ENCODE measurements at places on chromosomes 7 and 10.

DNA sequence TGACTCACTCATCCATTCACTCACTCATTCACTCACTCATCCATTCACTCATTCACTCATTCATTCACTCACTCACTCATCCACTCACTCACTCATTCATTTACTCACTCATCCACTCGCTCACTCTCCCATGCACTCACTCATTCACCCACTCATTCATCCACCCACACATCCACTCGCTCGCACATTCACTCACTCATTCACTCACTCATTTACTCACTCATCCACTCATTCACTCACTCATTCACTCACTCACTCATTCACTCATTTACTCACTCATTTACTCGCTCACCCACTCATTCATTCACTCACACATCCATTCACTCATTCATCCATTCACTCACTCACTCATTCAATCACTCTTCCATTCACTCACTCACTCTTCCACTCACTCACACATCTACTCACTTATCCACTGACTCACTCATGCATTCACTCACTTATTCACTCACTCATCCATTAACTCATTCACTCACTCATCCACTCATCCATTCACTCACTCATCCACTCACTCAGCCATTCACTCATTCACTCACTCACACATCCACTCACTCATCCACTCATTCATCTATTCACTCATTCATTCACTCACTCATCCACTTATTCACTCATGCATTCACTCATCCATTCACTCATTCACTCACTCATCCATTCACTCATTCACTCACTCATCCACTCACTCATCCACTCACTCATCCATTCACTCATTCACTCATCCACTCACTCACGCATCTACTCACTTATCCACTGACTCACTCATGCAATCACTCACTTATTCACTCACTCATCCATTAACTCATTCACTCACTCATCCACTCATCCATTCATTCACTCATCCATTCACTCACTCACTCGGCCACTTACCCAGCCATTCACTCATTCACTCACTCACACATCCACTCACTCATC lies 74.0 kb downstream of the CARD11 start:
- no peak for DNase-seq

DNA sequence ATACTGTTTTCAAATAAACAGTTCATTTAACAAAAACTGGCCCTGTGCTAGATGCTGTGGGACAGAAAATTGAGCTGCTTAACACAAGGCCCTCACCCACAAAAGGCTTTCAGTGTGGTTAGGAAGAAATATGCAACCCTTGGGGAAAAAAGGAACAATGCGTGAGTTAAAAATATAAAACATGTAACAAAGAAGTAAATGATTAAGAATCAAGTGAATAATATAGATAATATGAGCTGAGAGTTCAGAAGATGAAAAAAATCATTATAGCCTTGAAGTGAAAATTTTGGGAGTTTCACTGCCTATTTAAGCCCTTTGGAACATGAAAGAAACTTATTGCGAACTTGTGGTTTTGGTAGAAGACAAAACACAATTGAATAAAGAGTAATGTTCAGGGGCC lies 495.4 kb downstream of the GFRA1 start:
- DNase-seq, result no peak

GRCh38 chr7:139851770-139852481 lies 22.9 kb downstream of the TBXAS1 start:
- no peak for DNase-seq

DNA sequence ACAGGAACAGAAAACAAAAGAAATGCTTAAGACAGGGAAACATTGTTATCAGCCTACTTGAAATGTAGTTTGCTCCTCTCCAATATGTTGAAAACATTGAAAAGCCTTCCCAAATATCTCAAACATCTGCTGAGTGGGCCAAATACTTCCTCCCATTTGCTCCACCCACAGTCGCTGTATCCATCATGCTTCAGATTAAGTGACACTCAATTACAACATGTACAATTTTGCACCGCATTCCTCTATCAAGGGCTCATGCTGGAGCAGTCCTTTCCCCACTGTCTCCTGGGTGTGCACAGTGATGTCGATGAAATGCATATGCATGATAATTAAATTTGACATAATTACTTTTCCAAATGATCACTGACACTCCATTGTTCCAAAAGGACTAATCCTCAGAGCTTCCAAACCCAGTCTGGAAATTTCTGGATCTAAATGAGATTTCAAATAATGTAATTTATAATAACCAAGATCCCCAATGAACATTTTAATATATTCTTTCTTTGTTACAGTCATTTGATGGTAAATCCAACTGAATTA lies 604.6 kb downstream of the GRID1 start:
- DNase-seq, result no peak

- DNase-seq, result no peak
Measured at GRCh38 chr7:128831994-128832879, 2.0 kb downstream of the FLNC start.

DNA sequence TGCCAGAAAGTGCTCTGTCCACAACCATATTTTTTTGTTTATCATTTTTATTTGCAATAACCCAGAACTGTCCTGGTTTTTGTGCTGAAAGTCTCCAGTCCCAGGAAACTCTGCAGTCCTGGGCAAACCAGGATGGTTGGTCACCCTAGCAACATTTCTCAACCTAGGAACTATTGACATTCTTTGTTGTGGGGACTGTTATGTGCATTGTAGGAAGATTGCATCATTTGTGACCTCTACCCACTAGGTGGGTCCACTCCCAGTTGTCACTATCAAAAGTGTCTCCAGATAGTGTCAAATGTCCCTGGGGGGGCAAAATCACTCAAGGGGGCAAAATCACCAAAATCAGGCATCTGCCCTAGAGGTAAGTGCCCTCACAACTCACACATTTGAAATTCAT lies 14.0 kb upstream of the SRI start:
- no peak for DNase-seq

DNA sequence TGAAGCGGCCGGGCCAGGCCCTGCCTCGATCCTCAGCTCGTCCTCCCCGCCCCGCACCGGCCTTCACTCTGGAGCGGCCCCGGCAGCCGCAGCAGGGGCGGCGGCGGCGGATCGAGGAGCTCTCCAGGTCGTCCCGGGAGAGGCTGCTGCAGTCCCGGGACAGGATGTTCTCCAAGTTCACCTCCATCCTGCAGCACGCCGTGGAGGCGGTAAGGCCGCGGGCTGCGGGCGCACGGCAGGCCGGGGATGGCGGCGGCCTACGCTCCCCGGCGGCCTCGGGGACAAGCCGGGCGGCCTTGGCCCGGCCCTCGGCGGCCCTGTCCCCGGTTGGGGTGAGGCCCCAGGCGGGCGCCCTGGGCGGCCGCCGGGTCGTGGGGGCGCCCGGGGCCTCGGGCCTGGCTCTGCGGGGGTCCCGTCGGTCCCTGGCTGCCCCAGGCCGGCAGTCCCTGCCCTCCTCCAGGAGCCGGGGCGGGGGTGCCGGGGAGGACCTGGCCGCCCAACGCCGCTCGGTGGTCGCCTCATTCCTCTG lies 399 bp downstream of the FHIP2A start:
- no peak for DNase-seq

- DNase-seq, result no peak
Measured at GRCh38 chr7:46715579-46715978, 794.5 kb upstream of the IGFBP3 start.

- DNase-seq, result no peak
Measured at GRCh38 chr7:14480281-14480680, 422.3 kb downstream of the DGKB start.

DNA sequence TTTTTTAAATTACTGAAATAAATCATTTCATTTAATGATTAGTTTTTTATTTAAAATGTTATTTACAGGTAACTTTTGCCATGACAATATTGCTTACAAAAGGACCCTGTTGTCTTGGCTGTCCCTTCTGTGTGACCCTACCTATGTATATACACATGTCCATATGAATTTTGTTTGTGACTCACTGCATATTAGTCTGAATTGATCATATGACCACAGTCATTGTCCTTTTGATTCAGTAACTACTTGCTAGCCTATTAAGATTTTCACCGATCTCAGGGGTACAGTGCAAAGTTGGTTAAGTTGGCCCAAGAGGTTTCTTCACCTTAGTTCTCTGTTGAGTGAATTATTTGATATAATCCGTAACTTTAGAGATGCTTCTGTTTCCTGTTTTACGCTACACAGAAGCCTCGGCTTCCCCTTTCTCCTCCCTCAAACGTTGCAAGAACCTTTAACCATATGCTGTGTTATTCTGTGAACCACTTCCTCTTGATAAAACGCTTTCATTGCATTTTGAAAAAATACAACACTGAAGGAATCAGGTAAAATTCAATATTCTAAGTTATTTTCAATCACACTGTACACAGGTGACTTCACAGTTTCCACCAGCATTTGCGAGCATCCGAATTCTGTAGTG lies 43.9 kb downstream of the APBB1IP start:
- DNase-seq, result peak; percentile 91

DNA sequence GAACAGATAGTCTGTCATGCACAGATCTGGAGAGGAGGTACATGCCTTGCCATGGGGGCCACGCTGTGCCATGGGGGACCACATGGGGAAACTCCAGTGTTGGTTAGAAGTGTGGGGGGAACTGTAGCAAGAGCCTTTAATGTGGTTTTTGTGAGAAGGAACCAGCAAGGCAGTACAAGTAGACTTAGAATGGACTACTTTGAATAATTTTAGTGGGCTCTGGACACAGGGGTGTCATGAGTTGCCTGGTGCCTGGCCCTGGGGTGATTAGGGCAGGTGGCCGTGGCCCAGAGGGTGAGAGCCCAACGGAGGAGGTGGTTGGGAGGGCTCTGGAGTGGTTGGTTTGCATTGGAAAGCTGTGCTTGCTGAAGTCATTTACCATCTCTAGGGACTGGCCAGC lies 77.2 kb downstream of the CXCL12 start:
- no peak for DNase-seq

GRCh38 chr10:94361171-94361794 lies 1.5 kb downstream of the NOC3L start:
- DNase-seq, result no peak

- no peak for DNase-seq
Measured at GRCh38 chr7:8035192-8035591, 66.6 kb downstream of the GLCCI1 start.

- DNase-seq, result no peak
Measured at GRCh38 chr10:77400033-77400432, 237.6 kb downstream of the KCNMA1 start.

DNA sequence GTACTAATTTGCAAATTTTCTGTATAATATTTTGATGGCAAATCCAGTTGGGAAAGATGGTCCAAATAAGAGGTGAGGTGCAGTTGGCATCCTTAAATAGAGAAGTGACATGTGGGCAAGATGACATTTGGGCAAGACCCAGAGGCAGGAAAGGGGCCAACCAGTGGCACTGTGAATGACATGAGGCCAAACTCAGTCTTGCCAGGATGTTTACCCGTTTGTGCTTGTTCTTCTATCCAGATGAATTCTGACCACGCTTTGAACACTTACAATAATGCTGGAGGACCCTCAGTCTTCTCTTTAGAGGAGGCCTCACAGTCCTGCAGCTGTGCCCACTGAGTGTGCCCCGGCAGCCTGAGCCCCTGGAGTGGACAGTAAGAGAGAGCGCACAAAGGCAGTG lies 45.1 kb downstream of the KCNMA1 start:
- no peak for DNase-seq

- DNase-seq, result peak; percentile 7
Measured at GRCh38 chr7:106110885-106111654, 1.0 kb downstream of the SYPL1 start.

- DNase-seq, result no peak
Measured at GRCh38 chr10:21020545-21020944, 123.4 kb upstream of the NEBL start.

DNA sequence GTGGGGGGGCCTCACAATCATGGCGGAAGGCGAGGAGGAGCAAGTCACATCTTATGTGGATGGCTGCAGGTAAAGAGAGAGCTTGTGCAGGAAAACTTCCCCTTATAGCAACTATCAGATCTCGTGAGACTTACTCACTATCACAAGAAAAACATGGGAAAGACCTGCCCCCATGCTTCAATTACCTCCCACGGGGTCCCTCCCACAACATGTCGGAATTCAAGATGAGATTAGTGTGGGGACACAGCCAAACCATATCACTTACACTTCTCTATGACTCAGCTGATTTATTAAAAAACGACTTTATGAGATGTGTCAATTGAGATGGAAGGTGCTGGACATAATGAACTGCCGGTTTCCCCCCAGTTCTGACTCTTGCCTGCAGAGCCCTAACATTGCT lies 23.8 kb upstream of the CHN2 start:
- no peak for DNase-seq

DNA sequence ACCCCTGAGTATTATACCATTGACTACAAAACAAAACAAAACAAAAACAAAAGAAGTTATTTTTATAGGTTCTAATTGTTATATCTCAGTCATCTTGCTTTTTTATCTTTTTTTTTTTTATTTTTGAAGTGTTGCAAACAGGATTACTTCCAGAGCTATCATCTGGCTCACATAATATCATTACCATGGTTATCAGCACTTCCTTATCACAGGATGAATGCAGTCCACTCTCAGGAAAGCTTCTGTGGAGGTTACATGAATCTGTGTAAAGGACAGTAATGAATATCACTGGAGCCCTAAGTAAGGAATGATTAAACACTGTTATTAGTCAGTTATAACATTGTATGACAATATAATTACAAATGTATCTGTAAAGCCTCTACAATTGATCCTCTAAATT lies 451.5 kb downstream of the PLXDC2 start:
- DNase-seq, result no peak

- DNase-seq, result peak; percentile 42
Measured at GRCh38 chr7:66348959-66349358, 143.8 kb downstream of the TPST1 start.

DNA sequence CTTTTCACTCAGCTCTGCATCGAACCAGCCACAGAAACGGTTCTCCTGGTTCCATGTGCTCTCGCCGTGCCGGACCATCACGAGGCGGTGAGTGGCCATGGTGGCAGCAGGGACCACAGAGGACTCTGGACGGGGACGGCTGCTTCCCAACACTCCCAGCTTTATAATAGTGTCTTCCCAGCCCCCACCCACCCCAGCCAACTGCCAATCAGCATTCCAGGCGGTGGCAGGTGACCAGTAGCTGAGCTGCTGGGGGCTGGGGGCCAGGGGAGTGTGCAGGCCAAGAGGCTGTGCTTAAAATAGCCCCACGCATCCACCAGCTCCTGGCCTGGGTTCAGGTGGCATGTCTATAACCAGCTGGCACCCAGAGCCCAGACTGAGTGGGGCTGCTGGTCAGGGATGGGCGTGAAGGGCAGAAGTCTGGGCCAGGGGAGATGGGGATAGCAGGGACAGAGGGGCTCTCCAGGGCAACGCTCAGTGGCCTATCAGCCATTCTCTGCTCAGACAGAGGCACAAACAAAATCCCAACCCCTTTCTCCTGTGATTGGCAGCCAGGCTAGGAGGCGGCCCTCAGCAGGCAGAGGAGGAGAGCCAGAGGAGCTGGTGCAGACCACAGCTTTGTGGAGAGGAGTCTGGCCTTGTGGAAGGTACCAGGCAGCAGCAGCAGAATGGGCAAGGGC lies at the start of gene PGAM2:
Gene PGAM2, minus strand, starts transcription at position 137 of the 680 bp plus-strand sequence. Its CDS starts 38 bp downstream, at position 99.
- no peak for DNase-seq

GRCh38 chr10:113007821-113008220 lies 57.8 kb downstream of the TCF7L2 start:
- DNase-seq, result no peak

GRCh38 chr7:22884911-22885788 lies 62.5 kb upstream of the TOMM7 start:
- no peak for DNase-seq

- no peak for DNase-seq
Measured at GRCh38 chr7:97218767-97219166, 101.3 kb downstream of the SDHAF3 start.
